ENCODE measurements at places on chromosomes 6 and 20.

DNA sequence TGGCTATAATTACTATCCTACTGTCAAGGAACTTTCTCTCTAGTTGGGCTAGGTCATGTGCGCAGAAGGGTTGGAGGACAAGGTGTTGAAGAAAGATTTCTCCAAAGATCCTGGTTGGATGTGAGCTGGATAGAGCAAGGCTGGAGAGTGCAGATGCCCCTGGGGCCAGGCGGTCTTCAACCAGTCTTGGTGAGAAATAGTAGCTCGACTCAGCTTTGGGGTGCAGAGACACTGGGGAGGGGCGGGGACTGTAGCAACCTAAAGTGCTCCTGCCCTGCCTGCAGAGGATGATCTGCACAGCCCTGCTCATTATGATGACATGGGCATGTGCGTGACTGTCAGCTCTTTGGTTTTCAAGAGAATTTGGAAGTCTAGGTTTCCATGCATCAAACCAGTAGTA lies 35.9 kb downstream of the PHACTR3 start:
- DNase-seq, result no peak

DNA sequence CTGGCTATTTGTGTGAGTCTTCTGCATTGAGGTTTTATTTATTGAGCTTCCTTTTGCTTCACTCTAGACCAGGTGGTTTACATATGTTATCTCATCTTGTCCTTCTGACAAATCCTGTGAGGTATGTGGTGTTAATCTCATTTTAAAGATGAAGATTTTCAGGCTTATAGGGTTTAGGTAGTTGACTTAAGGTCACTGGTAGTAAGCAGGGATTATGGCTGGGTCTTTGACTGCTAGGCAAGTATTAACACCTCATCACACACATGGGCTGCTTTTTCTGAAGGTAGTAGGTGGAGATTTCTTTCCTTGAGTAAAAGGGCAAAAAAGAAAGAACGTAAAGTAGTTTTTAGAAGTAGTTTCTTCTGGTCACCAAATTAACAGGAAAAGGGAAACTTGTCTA lies 72.6 kb downstream of the CDKAL1 start:
- no peak for DNase-seq

- peak; percentile 69 for DNase-seq
These were observed 86.0 kb downstream of the DHX35 start for GRCh38 chr20:39048000-39048696.

GRCh38 chr20:39264506-39265172 lies 302.5 kb downstream of the DHX35 start:
- DNase-seq, result peak; percentile 28

GRCh38 chr20:50263831-50264230 lies 73.2 kb downstream of the CEBPB start:
- DNase-seq, result no peak

DNA sequence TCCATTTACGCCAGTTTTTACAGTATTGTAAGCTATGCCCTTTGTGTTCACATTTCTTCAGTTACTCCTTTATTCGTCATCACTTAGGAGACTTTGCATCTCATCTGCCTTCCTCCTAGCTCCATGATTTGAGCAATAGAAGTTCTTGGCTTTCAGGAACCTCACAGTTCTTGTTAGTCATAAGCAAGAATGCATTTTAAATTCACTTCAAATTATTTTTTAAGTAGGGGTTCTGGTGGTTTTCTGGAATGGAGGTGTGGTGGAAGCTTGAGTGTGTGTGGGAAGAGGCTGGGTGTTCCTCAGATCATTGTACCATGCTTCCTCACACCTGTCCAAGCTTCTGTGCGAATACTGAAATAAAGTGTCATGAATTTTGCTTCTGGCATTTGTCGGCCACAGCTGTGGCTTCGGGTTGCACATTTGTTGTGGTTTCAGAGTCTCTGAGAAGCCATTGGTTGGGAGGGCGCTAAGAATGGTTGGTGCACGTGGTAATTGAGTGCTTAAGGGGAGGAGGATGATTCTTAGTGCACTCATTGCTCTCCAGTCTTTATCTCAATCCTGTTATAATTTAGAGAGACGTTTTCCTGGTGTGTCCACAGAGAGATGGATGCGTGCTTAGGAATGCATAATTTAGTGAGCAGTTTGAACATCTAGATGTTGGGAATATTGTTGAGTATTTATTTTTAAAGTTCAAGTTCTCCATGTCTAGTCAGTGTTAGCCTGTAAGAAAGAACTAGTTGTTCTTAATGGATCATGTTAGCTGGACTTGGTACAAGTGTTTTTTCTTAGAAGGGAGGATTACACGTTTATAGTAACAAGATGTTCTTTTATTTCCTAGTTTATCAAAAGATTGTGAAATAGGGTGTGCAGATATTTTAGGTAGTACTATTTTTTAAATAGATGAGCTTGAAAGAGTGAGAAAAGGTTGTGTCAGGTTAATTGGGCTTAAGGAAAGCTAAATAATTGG lies 31.9 kb downstream of the FOXO3 start:
- DNase-seq, result no peak

DNA sequence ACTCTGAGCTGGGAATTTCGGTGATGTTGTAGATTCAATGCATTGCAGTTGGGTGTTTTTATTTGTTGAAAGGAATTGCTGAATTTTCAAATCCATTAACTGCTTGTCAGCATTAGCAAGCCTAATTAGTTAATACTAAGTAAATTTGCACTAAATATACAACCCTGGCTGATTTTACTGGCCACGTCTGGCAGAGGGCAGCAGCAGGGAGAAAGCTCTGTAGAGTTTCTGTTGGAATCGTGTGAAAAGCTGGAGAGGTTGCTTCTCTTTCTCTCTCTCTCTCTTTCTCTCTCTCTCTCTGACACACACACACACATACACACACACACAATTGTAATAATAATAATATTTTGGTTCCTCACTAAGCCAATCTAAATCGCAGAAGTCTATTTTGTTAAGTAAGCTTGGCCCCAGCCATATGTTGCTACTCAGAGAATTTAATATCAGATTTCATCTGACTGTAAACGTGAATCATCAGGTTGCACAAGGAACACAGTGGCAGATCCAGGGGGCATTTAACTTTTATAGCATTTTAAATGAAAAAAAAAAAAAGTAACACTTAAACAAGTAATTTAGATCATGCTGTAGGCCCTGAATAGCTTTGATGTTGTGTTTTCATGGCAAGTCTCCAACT lies 289.5 kb downstream of the ESR1 start:
- DNase-seq, result no peak

DNA sequence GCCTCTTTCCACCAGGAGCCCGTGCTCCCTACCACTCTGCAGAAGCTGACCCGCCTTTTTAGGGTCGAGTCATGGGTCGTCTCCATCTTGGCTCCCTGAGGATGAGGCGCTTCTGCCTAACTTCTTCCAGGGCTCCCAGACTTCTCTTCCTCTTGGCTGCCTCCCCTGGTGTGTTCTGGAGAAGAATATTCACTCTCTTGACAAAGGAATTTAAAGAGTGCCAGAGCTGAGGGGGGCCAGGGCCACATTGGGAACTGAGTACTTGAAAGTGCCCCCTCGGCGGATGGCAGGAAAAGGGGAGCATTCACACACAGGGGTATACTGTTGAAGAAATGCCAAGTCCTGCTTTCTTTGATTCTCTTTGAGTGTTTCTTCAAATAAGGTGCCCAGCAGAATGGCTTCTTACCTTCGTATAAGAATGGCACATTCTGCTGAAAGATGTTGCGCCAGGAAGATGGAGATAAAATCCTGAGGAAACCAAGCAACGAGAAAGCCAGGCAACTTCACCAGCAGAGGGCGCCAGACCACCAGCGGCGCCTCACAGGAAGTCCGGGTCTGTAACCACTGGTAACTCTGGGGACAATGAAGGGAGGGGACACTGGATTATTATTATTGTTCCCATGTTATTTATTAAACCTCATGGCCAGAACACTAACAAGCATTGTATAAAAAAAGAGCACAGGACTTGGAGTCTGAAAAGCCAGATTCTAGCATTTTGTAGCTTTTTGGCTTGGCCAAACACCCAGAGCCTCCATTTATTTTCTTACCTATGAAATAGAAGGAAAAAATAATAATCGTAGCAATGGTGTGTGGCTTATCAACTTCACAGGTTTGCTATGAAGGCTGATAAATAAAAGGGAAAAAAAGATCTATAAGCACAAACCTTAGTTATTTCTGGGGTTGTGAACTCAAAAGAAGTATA lies 176.7 kb downstream of the HACE1 start:
- DNase-seq, result peak; percentile 16

DNA sequence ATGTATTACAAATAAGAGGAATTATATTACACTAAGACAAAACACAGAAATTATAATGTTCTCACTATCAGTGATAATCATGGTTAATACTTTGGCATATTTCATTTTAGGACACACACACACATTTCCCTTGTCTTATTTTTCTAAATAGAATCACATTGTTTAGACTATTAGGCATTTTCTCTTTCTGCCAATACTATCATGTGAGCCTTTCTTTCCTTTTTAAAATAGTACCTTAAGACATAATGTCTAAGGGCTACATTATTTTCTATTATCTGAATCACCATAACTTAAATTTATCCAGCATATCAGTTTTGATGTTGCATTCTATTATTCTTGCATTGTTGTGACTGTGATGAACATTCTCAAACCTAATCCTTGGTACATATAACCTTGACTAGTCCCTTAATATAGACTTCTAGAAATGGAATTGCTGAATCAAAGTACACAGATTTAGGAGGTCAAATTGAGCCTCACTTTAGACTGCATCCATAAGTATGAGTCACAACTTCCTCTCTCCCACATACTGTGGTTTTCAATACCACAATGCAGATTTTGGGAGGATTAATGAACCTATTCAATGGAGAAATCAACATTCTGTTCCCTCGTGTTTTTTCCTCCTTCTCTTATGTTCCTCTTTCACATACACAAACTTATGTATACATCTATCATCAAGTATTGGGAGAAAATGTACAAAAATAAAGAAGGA lies 212.6 kb downstream of the MOXD1 start:
- no peak for DNase-seq

GRCh38 chr6:21847711-21848480 lies 254.3 kb downstream of the SOX4 start:
- DNase-seq, result no peak

- no peak for DNase-seq
These were observed 1.0 kb upstream of the AGPAT4 start for GRCh38 chr6:161274898-161275297.

GRCh38 chr20:24739746-24740145 lies 209.3 kb upstream of the CST7 start:
- DNase-seq, result no peak
